ENCODE measurements at places on chromosomes 7 and 10. TPM values are rescaled to one million over a fixed set of nuclear protein-coding genes. Genes with fewer than 3 reads are reported as not detected.

CD36 gene
- total RNA-seq, result 1.0 TPM

ACSM6 gene
- total RNA-seq, result not detected

NFE2L3 gene
- 35.0 TPM for total RNA-seq

SLC25A13 gene
- total RNA-seq, result 13.7 TPM

TDRD1 gene
- not detected for total RNA-seq

TEX36 gene
- not detected for total RNA-seq

SLC18A2 gene
- not detected for total RNA-seq
